ENCODE measurements at places on chromosomes 16 and 17. TPM values are rescaled to one million over a fixed set of nuclear protein-coding genes. Genes with fewer than 3 reads are reported as not detected.

SMIM22 gene
- not detected for total RNA-seq

GPR139 gene
- total RNA-seq = 0.91 TPM

CDRT15L2 gene
- not detected for total RNA-seq

PRSS36 gene
- total RNA-seq = 1.6 TPM
